ENCODE measurements at places on chromosomes 6 and 20.
A peak's percentile ranks its signal among the peaks of the same experiment; 100 is the strongest.

DNA sequence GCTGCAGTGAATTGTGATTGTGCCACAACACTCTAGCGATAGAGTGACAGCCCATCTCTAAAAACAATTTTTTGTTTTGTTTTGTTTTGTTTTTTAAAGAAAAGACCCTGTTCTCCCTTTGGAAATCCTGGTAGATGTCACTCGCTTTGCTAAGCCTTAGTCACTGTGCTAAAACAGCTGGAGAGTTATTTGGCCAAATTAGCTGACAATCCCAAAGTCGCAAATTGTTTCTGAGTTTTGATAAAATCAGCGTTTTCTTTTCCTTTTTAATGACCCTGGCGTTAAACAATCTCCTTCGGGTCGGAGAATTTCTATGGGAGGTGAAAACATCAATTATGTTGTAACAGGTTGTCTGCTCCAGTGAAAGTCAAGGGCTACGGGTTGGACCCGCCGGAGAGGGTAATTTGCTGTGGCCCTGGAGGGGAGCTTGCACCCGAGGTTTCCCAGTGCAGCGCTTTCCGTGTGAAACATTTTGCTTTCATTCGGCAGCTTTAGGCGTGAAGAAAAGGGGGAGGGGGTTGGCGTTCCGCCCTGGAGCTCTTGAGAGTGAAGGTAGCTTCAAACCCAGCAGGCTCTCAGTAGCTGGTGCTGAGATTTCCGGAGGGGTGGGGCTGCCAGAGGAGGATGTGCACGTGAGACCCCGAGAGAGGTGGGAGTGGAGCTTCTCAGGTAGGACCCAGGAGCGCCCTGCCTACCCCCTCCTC, 296.6 kb downstream of the PHACTR1 start:
- DNase-seq, result no peak

DNA sequence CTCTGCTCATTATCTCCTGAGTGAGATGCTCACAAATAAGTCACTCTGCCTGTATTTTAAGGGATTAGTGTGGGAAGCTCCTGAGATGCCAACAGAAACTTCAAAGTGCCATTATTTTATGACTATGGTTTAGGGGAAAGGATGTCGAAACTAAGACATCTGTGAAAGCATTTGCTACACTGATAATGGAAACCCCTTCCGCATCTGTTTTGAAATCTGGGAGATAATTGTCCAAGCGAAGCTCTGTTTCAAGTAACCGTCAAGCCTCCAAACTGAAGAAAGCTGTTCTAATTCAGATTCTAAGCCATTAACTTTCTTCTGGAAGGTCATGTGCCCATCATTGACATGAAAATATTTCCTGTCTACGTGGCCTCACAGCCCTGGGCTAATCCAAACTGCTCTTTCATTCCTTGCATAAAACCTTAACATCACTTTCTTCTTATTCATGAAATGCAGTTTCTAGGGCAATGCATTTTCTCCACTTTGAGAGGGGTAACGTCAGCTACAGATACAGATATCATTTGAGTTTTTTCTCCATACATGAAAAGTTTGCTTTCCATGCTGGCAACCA, 932.0 kb downstream of the C6orf118 start:
- no peak for DNase-seq

DNA sequence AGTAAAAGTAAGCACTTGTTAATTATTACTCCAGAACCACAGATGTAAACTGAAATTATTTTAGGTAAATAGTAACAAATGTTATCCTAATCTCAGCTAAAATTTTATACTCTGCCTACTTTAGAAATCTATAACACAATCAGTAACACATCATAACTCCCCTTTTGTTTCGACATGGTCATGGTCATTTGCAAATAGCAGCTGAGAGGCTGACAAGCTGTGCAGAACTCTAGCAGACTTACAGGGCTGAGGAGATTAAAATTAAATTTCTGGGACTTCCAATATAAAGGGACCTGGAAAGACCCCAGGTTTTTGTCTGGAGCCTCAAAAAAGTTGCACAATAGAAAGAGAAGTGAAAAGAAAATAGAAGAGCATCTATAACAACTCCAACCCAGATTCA, 88.8 kb downstream of the PRL start:
- no peak for DNase-seq

GRCh38 chr6:39914239-39914638, 20.0 kb downstream of the MOCS1 start:
- DNase-seq, result no peak

DNA sequence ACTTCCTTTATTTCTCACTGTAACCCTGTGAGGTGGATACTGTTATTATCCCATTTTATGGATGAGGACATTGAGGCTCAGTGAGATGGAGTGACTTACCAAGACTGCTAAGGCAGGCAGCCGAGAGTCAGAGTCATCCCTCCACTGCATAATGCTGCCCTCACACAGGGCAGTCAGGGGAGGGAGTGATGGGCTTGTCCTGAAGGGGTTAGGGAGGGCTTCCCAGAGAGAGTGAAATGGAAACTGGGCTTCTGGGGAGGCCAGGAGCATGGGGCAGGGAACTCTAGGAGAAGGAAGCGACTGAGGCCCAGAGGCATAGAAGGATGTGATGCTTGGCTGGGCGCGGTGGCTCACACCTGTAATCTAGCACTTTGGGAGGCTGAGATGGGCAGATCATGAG, 31.1 kb downstream of the TM9SF4 start:
- DNase-seq, result no peak

- DNase-seq, result no peak
These were observed 385.0 kb downstream of the CD83 start for GRCh38 chr6:14502551-14502950.

- no peak for DNase-seq
These were observed 22.5 kb upstream of the QKI start for GRCh38 chr6:163391985-163392384.

DNA sequence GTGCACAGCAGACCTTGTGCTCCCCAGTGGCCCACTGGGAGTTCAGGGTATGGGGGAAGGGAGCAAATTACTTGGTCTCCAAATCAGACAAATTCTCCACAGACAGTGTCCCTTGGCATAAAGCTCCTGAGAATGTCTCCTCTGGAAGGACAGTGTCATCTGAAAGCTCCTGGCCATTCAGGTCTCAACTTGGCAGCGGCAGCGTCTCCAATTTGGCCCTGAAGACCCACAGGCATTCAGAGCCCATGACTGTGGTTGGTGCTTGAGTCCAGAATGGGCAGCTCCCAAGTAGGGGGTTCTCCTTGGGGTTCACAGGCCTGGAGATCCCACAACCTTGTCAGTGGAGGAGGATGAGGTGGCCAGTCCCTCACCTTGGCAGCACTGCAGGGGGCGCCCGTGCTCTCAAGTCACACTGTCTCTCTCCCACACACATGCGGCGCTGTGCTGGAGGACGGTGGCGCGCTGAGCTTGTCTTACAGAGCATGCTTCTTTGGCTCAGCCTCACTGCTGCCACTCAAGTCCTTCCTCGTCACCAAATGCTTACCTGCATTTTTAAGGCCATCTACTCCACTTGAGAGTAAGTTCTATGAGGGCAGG, 20.7 kb downstream of the DYNLRB1 start:
- DNase-seq, result peak; percentile 48

DNA sequence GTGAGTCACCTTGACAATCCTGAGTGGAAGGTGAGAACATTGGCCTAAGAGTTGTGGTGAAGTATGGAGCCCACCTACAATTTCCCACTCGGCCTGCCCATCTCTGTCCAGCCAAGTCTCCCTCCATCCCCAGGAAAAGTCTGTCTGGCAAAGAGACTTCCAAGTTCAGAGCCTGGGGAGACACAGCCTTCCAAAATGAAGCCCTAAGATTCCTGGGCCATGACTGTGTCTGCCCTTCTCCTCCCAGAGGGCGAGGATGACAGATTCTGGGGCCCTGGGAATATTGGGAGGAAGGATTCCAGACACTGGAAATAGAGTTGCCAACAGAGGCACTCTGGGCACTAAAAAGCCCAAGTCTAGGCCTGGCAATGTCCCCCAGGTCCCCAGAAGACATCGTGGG, 176.8 kb downstream of the NFATC2 start:
- no peak for DNase-seq

- no peak for DNase-seq
These were observed 139.2 kb upstream of the PLN start for GRCh38 chr6:118408863-118409262.

- DNase-seq, result no peak
These were observed 222.2 kb upstream of the STXBP5 start for GRCh38 chr6:146981981-146982380.

- DNase-seq, result peak; percentile 61
These were observed 18.4 kb upstream of the SLC22A1 start for GRCh38 chr6:160102956-160103824.

DNA sequence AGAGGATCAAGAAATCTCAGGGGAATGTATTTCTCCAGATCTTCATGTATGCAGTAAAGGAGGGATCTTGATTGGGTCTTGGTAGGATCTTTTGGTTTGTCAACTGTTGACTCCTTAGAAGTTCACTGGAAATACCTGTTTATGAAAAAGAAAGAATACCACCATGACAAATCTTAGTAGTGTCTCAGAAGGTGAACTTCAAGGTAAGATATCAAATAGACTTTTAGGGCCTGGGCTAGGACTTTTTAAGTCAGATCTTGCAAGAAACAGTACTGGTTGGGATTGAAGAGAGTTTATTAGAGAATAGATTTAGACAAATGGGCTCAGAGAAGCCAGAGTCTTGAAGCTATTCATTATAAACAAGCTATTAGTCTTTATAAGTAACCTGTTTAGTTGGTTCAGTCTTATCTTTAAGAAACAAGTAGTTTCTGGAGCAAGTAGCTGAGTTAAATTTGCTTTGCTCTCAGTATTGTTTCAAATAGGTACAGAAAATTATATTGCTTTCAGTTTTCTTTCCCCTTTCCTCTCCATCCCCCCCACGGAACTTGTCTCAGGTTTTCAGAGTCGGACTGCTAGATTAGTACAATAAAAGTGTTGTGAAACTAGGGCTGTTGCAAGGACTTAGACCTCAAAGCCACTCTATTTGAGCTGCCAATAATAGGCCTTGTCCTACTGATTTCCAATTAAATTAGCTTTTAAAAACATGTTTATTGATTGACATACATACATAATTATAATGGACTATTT, 529.1 kb upstream of the CITED2 start:
- no peak for DNase-seq

GRCh38 chr20:4289875-4290274, 274.5 kb upstream of the RNF24 start:
- no peak for DNase-seq

DNA sequence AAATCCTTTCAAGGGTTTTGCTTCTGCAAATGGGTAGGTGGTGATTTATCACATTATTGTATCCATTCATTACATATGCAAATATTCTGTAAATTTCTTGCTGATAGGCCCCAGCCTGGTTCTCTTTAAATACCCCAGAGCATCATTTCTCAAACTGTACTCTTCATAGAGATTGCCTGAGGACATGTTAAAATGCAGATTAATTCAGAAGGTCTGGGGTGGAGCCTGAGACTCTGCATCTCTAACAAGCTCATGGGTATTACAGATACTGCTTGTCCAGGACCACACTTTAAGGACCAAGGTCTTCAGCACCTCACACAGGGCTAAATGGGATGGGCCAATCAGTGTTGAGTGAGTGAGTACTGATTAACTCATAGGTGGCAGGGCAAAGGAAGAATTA, 46.3 kb downstream of the PKHD1 start:
- no peak for DNase-seq

DNA sequence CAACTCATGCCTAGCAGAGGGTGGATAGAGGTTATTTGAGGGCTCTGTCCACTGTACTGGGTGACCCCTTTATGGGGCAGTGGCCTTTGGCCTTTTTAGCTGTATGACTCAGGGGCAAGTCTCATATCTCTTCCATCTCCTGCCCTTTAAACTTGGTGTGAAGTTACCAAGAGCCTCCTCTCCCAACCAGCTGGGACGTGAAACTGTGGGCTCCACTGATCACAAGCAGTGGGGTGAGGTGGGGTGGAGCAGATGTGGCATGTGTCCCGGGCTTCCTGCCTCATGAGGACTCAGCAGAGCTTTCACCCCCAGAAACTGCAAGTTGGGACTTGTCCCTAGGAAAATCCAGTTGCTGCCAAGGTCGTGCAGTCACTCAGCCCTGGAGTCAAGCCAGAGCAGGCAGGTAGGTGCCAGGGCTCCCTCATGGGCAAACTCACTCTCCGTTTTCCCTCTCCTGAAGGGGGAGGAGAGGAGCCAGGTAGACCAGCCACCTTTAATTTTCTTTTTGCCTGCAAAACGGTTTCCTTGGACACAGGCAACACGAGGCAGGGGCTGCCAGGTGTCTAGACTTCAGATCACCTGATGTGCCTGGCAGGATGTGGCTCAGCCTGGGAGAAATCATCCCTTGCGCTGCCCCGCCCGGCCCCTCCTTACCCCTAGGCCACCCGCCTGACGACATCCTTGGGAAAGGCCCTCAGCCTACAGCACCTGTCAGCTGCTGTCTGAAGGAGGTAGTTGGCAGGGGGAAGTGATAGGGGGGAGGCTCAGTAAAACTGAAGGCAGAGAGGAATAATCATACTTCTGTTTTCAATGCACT, 4.0 kb downstream of the CDKN1A start:
- no peak for DNase-seq

DNA sequence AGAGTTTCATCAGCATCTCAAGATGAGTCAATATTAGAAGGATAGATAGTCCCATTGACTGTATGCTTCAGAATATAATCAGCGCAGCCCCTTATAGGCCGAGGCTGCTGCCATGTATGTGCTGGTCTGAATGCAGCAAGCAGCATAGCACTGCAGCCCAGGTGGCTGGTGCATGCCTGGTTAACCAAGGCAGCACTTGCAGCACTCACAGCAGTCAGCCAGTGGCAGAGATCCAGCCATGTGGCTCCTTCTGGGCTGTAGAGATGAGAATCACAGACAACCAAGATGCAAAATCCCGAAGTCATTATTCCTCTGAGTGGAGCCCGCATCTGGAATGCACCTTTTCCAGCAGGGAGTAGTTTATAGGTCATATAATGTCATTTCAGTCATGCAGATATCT, 251.9 kb downstream of the UST start:
- no peak for DNase-seq

DNA sequence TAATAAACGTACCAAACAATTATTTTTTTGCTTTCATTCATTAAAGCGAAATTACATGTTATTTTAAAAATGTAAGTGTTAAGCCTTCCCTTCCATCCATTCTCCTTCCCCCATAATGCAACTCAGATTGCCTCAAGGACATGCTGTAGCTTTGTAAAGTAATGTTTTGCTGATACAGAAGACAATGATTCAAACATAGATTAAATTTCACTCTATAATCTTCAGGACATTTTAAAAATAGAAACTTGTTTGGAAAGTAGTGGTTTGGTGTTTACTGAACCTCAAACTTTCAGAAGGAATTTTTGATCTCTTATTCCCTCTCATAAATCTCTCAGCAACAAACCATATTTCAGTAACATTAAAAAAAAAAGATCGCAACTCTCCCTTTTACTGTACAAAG, 350.9 kb upstream of the HSF2 start:
- DNase-seq, result no peak
